ENCODE measurements at places on chromosomes 5 and 9.

DNA sequence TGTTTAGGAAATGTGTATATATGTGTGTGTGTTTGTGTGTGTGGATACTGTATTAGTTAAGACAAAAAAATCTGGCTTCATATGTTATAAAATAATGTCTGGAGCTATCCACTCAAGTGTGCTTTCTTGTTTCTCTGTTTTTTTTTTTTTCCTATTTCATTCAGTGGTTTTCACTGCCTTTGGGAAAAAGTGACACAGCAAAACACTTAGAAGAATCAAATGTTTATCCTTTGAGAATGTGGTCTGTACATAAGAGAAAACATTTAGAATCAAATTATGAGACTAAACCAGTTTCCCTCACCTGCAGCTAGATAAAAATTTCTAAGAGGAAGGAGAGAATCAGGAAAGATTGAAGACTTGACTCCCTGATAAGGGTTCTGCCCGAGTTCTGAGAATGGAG is 8.1 kb downstream of the TMC1 start:
- no peak for DNase-seq

DNA sequence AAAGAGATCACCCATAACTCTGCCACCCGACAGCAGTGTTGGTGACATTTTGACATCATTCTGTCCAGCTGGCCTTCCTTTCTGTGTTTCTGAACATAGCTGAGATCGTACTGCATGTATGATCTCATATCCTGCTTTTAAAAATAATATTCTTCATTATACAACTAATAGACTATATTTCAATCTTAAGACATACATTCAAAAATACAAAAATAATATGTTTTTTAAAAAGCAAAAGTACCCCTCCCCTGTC is 47.7 kb upstream of the RPL26L1 start:
- DNase-seq = no peak

DNA sequence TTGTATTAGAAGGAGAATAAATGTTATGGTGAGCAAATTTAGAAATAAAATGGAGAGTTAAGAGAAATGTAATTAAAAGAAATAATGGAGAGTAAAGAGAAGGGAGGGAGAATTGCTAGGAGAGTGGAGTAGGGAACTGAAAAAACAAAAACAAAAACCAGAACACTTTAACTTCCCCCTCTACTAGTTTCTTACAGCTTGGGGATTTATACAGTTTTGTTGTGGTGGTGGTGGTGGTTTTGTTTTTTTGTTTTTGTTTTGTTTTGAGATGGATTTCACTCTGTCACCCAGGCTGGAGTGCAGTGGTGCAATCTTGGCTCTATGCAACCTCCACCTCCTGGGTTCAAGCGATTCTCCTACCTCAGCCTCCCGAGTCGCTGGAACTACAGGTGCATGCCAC is 322.4 kb downstream of the TMEM167A start:
- no peak for DNase-seq

DNA sequence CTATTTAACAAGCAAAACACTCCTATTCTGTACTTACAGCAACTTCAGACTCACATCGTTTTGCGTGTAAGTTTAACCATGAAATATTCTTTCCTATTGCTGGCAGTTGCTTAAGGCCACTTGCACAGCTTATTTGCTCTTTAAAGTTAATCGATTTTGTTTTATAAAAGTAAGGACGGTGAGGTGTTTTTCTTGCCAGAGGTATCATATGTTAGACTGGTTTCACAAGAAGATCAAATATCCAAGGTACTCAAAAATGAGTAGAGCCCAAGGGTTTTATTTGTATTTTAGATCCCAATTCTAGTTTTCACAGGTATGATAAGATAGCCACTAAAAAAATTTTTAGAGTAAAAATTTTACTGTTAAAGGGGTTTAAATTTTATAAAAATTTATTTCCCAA is 16.2 kb downstream of the CLINT1 start:
- no peak for DNase-seq
